ENCODE measurements at places on chromosomes 4 and X.

DNA sequence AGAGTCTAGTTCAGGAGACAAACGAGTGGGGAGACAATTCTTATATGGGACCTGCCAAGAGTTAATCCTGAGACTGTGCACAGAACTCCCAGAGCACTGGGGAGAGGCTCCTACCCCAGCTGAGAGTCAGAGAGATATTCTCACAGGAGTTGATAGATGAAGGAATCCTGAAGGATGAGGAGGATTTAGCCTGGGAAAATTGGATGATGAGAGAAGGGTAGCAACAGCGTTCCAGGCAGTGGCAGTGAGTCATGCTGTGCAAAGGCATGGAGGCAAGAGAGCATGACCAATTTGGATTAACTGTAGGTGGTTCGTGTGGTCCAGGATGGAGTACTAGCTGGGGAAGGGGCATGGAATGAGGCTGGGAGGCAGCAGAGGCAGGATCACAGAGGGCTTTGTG lies 318.6 kb downstream of the LDB2 start:
- DNase-seq, result no peak

- no peak for DNase-seq
Measured at GRCh38 chr4:15847746-15848145, 69.6 kb downstream of the CD38 start.

DNA sequence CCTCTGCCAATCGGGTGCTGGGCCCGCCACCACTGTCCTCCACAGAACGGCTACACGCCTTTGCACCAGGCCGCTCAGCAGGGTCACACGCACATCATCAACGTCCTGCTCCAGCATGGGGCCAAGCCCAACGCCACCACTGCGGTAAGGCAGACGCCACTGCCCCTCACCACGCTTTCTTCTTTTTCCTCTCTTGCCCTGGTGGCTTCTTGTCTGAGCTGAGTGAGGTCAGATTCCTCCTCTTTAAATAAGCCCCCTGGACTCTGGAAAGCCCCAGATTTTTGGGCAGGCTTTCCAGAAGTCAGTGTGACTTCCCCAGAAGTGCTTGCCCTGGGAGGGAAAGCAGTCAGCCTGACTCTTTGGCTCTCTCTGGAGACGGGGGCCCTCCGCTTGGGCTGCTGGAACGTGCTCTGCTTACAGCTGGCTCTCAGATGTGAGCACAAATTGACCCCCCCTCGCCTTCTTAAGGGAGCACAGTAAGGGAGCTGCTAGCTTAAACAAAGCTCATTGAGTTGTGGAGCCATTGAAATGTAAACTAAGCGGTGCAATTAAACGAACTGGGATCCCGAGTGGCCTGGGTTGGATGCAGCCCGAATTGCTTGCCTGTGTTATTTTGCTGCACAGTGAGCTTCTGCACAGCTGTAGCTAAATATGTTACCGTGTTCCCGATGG lies 243.1 kb downstream of the ANK2 start:
- no peak for DNase-seq

DNA sequence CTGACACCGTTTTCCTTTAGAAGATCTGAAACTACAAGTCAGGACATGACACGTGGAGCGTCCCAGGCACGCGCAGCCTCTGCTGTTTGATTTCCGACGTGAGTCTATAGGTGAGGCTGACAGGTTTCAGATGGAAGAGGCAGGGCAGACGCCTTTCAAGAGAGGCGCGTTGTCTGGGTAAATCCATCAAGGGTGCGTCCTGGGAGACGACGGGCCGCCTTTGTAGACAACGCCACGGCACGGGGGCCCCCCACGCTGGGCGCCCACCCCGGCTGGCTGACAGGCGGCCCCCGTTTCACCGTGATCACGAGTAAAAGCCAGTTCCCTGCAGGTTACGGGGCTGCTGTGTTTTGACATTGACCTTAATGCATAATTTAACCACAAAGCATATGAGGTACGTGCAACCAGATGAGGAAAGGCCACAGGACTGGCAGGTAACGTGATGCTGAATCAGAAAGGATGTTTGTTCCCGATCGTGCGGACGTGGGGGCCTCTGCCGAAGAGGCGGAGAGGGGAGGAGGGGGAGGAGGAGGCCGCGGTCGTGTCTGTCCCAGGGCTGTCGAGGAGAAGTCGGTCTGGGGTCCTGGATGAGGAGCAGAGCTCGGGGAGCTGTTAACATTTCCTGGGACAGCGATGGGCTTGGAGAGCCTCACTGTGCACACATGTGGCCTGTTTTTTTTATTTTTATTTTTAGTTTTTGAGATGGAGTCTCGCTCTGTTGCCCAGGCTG lies 51.1 kb upstream of the PPP2R3B start:
- DNase-seq, result no peak

DNA sequence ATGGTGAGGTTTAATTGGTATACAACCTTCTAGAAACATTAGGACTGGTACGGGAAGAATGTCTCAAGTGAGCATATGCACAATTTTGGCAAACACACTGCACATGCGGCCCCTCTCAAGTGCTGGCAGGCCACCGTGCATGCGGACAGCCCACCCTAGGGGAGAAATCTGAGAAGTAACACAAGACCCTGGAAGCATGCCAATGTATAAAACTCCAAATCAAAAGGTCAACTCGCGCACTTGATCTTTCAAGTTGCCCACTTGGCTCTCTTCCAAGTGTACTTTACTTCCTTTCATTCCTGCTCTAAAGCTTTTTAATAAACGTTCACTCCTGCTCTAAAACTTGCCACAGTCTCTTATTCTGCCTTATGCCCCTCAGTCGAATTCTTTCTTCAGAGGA lies 488.3 kb downstream of the CFAP47 start:
- DNase-seq, result no peak

- DNase-seq, result no peak
Measured at GRCh38 chrX:1496076-1496475, 40.9 kb downstream of the P2RY8 start.

DNA sequence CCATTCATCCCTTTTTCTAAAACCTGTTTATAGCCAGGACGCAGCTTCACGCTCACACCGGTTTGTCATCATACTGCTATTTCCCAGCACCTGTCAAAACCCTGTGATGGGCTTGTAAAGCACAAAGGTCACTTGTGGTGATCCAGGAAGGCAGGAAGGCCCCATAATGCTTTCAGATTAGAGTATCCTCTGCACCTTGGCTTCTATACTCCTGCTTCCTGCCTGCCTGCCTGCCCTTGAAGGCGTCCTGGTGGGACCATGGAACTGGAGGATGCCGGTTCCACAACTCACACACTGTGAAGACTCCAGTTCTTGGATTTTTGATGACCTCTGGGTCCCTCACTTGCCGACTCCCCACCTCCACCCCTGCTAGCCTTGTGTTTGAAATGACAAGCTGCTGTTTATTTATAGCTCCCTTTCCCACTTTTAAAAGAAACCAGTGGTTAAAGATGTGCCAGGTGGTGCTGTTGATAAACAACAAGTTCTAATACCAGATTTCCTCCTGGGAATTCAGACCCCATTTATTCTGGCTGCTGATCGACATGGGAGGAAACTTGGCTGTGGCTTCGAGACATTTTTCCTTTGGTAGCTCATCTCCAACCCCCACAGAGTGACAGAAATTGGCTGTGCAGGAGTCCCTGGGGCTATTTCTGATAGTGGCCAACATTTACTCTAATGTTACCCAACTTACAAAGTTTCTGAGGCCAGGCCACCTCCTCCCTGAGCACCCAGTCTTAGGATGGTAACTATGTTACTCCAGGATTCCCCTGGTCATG lies 211.5 kb downstream of the KDR start:
- DNase-seq, result peak; percentile 41
